ENCODE measurements at places on chromosomes 16 and 17.

DNA sequence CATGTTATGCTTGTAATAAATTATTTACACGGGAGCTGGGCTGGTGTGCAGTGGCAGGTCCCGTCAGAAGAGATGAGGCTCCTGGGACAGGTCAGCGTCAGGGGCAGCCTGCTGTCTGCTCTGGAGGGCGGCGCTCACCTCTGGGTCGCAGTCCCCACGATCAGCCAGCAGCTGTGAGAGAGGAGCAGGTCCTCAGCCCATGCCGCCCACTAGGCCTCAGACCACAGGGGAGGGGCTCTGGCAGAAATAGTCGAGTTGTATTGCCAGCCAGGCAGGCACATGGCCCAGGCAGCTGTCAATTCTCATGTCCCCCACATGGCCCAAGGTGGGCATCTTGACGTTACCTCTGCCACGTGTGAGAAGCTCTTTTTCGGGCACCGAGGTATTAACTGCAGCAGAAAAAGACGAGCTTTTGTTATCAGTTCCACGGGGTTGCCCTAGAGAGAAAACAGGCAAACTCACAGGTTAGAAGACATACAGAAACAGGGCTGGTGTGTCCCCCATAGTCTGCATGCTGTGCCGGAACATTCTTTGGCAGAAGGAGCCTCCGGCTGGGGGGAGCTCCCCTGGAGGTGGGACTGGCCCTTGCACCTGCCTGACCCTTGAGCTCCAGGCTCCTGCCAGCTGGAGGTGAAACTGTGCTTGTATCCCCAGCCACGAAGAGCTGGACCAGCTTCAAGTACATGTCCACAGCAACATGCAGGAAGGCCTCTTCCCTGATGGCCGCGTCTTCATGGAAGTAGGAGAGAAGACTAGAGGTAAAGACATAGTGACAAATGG, 17.4 kb downstream of the ZNF276 start:
- DNase-seq = peak; percentile 22

DNA sequence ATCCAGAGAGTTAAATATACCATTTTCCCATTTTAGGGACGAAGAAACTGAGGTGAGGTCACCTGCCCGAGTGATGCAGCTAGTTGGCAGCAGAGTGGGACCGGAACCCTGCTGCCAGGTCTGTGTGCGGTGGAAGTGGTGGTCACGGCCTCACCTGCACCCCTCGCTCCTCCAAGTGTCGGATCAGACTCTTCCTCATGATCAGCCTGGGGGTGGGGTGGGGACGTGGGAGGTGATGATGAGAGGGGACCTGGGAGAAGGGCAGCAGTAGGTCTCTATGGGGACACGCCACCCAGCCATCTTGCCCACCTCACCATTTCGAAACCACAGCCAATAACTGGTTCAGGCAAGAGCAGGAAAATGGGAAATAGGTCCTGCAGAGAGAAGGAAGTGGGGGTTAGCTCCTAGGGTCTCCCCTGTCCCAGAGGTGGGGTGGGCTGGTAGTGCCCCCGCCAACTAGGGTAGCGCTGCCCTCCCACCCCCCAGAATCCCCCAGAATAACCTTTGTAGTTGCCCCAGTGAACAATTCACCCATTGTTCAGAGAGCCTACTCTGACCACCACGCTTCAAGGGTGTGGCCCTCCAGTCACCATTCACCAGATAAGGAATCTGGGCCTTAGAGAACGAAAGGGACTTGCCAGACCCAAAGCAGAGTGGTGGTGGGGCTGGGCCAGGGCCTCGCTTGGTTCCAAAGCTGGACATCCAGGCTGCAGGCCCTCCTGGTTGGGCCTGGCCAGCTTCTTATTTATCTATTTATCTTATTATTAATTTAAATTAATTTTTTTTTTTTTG, 5.1 kb downstream of the GDPD3 start:
- no peak for DNase-seq

- no peak for DNase-seq
These were observed 2.1 kb upstream of the SEZ6 start for GRCh38 chr17:29007860-29008455.

GRCh38 chr17:75942473-75942872, 1.6 kb upstream of the FBF1 start:
- no peak for DNase-seq

DNA sequence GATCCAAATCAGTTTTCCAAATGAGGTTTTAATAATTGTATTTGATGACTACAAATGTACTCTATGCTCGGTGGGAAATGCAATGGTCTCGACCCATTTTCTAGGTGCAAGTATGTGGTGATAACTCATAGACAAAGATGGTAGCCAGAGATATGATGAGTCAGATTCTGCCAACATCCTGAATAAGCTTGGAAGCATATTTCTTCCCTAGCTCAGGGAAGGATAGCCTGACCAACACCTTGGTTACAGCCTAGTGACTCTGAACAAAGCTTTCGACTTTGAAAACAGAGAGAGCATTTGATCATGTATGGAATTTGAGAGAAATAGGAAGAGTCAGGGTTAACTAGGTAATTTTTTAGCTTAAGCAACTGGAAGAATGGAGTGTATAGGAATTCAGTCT, 128.3 kb upstream of the MYOCD start:
- no peak for DNase-seq

- peak; percentile 96 for DNase-seq
These were observed 617 bp upstream of the SENP3 start for GRCh38 chr17:7561028-7561575.

GRCh38 chr16:47734987-47735594, 274.0 kb downstream of the PHKB start:
- no peak for DNase-seq

- no peak for DNase-seq
These were observed 23.7 kb downstream of the ARSG start for GRCh38 chr17:68314916-68315535.

DNA sequence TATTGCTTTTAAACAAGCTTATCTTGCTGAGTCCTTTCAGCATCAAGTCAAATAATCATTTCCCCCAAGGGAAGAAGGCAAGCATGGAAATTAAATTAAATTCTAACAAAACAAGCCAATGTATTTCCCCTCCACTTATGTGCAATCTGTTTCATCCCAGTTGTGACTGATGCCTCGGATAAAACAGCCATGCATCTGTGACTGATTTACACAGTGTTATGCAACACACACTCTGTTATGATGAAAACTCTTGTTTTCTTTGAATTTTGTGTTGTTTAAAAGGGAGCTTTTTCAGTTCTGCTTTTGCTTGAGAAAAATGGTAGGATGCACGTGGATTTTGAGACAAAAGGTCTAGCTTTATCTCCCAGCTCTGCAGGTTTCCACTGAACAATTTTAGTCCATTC, 32.6 kb downstream of the TMEM100 start:
- DNase-seq = no peak

DNA sequence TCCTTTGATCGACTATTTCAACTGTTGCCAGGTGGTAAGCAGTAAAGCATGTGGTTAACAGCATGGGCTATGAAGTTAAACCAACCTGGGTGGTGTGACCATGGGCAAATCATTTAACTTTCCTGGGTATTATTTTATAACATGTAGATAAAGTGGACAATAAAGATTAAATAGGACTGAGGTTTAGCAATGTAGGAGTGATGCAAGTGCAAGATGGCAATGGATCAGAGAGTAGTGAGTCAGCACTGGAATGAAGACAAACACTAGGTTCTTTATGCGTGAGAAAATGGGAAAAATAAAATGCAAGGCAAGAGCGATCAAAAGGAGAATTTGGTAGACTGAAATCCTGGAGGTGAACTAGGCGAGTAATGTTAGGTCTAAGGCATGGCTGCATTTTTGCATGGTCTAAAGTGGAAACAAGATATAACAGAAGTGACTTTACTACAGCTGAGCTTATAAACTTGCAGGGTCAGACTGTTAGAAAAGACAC, 222.4 kb upstream of the AXIN2 start:
- no peak for DNase-seq

- no peak for DNase-seq
These were observed 1.2 kb upstream of the PROCA1 start for GRCh38 chr17:28712705-28713415.

DNA sequence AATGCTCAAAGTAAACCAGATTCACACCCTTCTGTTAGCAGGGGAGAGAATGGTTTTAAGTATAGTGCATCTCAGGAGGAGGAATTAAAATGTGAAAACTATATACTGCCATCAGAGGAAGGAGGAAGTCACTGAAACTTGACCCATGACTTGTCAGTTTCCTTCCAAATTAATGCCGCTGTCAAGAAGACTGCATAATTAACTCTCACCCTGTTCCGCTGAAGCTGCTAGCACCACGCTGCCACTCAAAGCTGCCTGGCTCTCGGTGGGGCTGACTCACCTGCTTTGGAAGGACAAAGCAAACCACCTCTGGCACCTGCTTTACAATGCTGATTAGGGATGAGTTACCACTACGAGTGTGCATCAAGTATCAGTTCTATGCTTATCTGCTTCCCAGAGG, 37.8 kb upstream of the ULK2 start:
- no peak for DNase-seq

- DNase-seq = no peak
These were observed 210.0 kb downstream of the MAP2K4 start for GRCh38 chr17:12230481-12231354.

DNA sequence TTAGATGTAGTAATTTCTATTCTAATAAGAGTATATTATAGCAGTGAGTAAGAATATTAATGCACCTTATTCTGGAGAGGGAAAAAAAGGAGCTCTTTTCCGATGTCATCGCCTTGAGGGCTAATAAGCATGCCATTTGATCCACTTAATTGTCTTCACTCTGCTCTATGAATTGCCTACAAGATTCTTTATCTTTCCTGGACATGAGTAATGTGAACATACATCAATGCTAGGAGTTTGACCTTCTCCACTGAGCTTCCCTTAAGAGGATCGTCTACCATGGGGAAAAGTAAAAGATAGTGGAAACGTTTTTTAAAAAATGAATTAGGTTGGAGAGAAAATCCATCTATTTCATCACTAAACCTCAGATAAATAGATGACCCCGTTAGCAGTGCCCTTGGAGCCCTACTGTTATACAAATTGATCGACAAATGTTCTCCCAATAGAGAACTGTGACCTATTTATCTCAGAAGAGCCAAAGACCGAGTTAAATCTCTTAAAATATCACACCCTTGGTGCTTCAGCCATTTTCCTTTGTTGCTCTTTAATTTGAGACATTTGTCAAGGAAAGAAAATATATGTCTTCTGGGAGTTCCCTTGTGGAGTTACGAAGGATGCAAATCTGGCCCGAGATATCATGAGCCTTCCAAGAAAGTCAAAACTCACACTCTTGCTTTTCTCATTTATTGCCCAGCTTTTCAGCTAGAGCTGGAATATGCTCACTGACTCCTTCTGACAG, 898.5 kb downstream of the KCNJ2 start:
- DNase-seq = no peak

DNA sequence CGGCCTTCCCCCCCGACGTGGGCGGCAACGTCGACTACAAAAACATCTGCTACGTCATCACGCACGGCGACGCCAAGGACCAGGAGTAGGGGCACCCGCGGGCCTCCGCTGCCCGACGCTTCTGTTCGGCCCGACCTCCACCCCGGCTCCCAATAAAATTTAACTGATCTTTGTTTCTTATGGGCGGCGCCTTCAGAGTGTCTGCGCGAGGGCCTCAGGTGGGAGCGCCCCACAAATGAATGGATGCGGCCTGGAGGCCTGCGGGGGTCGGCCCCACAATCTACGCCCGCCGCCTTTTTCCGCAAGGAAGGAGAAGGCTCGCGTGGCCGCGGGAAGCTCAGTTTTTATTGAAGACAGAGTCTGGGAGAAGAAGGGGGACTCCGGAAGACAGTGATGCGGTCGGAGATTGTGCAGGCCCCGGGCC, 3.2 kb downstream of the MYL11 start:
- DNase-seq = peak; percentile 99

DNA sequence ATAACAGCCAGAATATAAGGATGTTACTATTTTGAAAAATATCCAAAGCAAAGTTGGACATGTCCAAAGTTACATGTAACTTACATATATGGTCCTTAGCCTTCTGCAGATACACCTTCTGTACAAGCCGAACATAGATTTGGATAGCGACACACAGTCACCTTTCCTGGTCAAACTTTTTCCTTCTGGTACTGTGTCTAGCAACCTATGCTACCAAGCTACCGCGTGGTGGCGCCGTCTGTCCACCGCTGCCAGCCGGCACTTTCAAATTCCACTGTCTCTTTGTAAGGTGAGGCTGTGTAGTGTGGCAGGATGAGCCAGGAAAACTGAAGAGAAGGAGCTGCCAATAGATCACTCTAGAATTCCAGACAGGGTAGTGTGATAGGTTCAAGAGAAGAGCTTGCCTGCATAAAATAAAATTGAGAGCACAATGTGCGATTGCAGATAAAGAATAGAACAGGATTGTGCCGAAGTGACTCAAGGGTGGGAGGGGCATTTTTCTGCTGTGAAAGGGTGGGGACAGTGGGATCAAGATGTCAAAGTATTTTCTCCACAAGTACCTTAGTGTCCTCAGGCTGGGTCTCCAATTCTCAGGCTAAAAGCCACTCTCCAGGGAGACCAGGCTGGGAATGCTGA, 366.9 kb downstream of the SLC39A11 start:
- DNase-seq = peak; percentile 41

DNA sequence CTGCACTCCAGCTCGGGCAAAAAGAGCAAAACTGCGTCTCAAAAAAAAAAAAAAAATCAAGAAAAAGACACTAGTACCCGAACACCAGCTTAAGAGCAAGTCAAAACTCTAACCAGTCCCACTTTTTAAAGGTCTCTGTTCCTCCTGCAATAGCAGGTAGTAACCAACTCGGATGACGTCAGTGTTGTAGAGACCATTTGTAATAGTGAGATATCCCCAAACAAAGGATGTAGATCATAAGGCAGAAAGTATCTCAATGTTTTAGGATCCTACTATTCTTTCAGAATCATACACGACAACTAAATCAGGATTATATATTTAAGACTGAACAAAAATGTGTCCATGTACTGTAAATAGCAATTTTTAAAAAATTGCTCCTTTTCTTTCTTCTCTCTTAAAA, 2.4 kb downstream of the JPT1 start:
- no peak for DNase-seq

- no peak for DNase-seq
These were observed 123.7 kb downstream of the SOX9 start for GRCh38 chr17:72244494-72244893.

GRCh38 chr16:89502081-89502843, 5.9 kb upstream of the SPG7 start:
- DNase-seq = peak; percentile 57

- no peak for DNase-seq
These were observed 296.3 kb downstream of the CPPED1 start for GRCh38 chr16:12507366-12507765.

- no peak for DNase-seq
These were observed 419.1 kb downstream of the MAF start for GRCh38 chr16:79181419-79181818.
